CD4-positive, alpha-beta memory T cell (primary cell): ENCODE measurements at places on chromosomes 2 and 18. TPM values are rescaled to one million over a fixed set of nuclear protein-coding genes. Genes with fewer than 3 reads are reported as not detected.

GRCh38 chr2:231413921-231414476, 18.5 kb downstream of the B3GNT7 start:
- no peaks in the 10 kb centered on the region for H3K36me3 ChIP-seq
- H3K27ac ChIP-seq = no peak overlapping the region
- no peak overlapping the region for H3K4me3 ChIP-seq
- peaks cover 14% of the 10 kb centered on the region for H3K27me3 ChIP-seq
- H3K4me1 ChIP-seq = peaks cover 12% of the 10 kb centered on the region
- no peak for DNase-seq

GRCh38 chr2:240250150-240250984, 109.9 kb upstream of the OTOS start:
- H3K4me1 ChIP-seq = no peaks in the 10 kb centered on the region
- no peaks in the 10 kb centered on the region for H3K36me3 ChIP-seq
- H3K4me3 ChIP-seq = no peak overlapping the region
- no peaks in the 10 kb centered on the region for H3K27me3 ChIP-seq

GRCh38 chr2:854460-854859, 96.2 kb upstream of the SNTG2 start:
- no peak overlapping the region for H3K4me3 ChIP-seq
- no peaks in the 10 kb centered on the region for H3K36me3 ChIP-seq
- no peak for DNase-seq

DNA sequence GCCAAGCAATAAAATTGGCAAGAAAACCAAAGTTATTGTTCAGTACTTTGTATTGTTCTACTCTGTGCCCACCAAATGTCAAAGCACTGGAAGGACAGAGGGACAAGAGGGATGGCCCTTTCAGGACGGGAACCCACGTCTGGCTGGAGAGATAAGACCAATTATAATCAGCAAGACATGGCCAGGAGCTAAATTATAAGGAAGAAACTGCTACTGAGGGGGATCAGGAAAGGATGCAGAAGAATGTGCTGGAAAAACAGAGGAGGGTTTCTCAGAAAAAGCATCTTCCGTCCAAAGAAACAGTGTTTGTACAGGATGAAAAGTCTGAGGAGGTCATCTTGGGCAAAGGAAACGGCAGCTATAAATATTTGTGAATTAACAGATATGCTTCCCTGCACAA, 46.4 kb upstream of the NARS1 start:
- no peak overlapping the region for H3K4me3 ChIP-seq
- no peak overlapping the region for H3K27ac ChIP-seq
- H3K27me3 ChIP-seq = no peaks in the 10 kb centered on the region
- peaks cover 16% of the 10 kb centered on the region for H3K4me1 ChIP-seq

DNA sequence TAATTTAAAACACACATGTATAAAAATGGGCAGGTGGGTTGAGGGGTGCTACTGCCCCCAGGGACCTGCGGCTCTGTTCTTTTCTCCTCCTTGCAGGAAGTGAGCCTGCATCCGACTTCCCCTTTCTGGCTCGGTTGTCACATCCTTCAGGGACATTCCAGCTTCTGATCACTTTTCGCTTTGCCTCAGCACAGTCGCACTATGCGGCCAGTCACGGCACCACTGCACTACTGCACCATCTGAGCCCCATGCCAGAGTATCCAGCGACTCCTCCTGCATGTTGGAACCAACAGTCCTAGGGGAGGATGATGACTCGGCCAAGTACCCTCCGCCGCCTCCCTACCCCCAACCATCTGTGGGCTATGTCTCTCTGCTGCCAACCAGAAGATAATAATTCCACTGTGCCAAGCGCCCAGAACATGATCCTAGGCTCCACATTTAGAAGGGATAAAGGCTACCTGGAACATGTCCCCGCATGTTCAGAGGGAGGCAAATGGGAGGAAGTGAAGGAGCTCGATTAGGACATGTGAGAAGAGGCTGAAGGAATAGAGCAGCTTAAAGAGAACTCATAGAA, 17.6 kb downstream of the CDC42EP3 start:
- H3K4me1 ChIP-seq = peaks cover 96% of the 10 kb centered on the region
- H3K4me3 ChIP-seq = no peak overlapping the region
- H3K27me3 ChIP-seq = no peaks in the 10 kb centered on the region
- DNase-seq = no peak

DNA sequence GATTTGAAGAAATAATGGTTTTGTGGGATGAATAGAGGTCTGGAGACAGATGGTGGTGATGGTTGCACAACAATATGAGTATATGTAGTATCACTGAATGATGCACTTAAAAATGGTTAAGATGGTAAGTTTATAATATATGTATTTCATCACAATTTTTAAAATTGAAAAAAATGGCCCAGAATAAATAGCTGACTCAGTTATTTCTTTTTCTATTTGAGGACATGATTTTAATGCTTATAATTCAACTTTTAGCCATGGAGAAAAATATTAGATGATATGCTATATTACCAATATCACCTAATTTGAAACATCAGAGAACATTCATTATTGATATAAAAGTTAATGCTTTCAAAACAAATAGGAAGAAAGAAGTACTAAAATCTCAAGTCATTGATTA, 339.8 kb upstream of the LINC00305 start:
- no peaks in the 10 kb centered on the region for H3K4me1 ChIP-seq
- no peak overlapping the region for H3K27ac ChIP-seq
- H3K4me3 ChIP-seq = no peak overlapping the region
- no peaks in the 10 kb centered on the region for H3K36me3 ChIP-seq

DNA sequence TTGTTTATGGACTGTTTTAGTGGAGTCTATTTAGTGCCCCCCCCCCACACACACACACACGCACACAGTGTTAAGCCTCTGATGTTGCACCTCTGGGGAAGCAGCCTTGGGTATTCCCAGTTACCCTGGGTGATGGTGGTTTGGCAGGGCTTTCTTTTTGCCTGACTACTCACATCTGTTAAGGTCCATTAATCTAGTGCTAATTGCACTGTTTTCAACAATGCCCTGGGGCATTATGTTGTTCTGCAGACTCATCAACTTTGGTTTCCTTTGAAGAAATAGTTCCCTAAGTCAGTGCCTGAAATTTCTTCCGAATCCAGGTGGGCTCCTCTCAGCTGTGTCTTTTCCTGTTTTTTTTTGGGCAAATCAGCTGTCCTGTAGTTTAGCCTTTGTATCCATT, 34.7 kb downstream of the SPOPL start:
- DNase-seq = no peak
- H3K27ac ChIP-seq = no peak overlapping the region
- H3K4me1 ChIP-seq = peaks cover 4% of the 10 kb centered on the region
- H3K36me3 ChIP-seq = peaks cover 7% of the 10 kb centered on the region
- no peak overlapping the region for H3K4me3 ChIP-seq

The DOK6 gene
- total RNA-seq = not detected

The ERLEC1 gene
- 32.4 TPM for total RNA-seq

The RUFY4 gene
- total RNA-seq = 0.30 TPM

The CAVIN2 gene
- not detected for total RNA-seq
